ENCODE measurements at places on chromosomes 1 and 21. TPM values are rescaled to one million over a fixed set of nuclear protein-coding genes. Genes with fewer than 3 reads are reported as not detected.

GRCh38 chr1:214422137-214422671, 129.2 kb downstream of the PTPN14 start:
- no peak for DNase-seq

- no peak for DNase-seq
Measured at GRCh38 chr21:20187028-20187427, 811.2 kb upstream of the NCAM2 start.

CCDC17 gene
- total RNA-seq, result 0.85 TPM

DNA sequence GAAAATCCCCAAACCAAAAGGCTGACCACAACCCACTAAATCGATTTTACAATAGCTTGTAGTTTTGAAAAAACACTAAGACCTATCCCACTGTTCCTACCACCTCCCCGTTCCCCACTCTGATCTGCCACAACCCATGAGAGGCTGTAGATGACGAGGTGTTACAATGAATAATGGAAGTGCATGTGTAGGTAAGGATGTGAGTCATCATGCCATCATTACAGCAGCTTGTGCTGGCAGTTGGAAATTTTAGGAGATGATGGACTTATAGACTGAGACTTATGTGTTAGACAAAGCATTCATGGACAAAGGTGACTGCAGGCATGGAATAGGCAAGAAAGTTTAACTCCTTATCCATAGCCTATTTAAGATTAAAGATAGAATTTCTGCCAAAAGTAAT, 184.7 kb upstream of the CACYBP start:
- no peak for DNase-seq

DNA sequence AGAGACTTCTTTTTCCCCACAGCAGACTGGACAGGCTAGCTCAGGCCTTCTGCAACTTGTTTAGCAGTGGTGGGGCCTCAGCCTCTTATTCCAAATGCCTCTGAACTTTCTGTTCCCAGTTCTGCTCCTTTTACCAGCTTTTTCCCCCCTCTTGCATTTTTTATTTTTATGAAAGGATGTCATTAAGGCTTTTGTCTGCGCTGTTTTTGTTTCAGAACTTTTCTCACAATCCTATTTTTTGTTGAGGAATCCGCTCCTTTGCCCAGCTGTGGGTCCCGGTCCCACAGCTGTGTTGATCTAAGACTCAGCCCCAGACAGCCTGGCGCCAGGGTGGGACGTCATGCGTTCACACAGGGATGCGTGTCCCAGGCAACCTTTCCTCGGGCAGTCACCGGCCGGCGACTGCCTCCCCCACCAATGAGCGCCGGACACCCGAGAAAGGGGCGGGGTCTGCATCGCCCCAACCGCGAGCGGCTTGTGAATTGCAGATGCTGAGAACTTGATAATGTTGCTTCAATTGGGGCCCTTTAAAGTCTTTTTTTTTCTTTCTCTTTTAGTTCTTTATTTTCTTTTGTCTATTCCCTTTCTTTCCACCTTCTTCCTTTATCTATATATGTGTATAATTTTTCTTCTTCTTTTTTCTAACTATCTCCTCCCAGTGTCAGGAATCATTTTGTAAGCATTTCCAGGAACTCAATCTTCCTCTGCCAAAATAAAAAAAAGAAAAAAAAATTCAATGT, 3.0 kb upstream of the ID3 start:
- DNase-seq, result peak; percentile 97

DNA sequence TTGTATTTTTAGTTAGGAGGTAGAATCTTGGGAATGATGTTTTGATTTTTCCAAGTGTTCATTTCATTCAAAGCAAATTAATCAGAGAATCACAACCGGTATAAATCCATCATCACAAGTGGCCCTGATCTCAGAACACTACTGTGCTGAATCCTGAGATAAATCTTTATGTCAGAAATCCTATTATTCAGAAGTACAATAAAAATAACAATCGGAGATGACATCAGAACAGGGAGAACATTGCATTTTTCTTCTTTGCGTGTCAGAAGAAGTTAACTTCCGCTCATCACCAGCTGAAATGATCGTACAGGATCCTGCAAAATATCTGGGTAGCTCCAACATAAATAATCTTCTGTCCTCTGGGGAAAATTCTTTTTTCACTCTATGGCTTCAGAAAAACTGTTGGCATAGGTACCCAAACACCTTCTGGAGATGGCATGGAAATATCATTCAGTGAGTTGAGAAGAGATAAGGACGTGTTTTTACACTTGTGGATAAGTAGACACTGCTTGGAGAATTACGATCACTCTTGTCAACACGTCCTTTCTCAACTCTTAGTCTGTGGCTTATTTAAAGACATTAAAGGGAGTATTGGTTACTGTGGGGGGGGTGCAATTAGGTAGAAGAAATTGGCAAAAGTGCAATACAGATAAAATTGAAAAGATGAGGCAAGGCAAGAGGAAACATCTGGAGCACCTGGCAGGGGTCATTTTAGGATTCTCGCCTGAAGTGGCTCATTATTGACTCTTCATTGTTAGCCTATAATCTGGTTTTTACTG, 46.9 kb upstream of the SMYD2 start:
- no peak for DNase-seq

GART gene
- total RNA-seq, result 55.7 TPM

Measured in urinary bladder (tissue), 4 donors.